Muscle of back (tissue), 13 donors: ENCODE measurements at places on chromosomes 7 and 10. TPM values are rescaled to one million over a fixed set of nuclear protein-coding genes. Genes with fewer than 3 reads are reported as not detected.

Gene SPDYE6
- polyA plus RNA-seq: not detected

Gene CCDC146
- 18.5 TPM for polyA plus RNA-seq

Gene PSMA2
- 135 TPM for polyA plus RNA-seq

Gene TAC1
- polyA plus RNA-seq: 3.0 TPM

Gene GIMAP8
- 7.0 TPM for polyA plus RNA-seq

Gene LAMB1
- polyA plus RNA-seq: 630 TPM

Gene KNDC1
- polyA plus RNA-seq: 7.5 TPM

Gene GBX1
- polyA plus RNA-seq: 0.69 TPM
